ENCODE measurements at places on chromosomes 7 and 10.

- DNase-seq, result no peak
Observed at GRCh38 chr7:120709972-120710320, 148.0 kb downstream of the TSPAN12 start.

GRCh38 chr10:44369296-44369695 is 15.6 kb downstream of the CXCL12 start:
- no peak for DNase-seq

DNA sequence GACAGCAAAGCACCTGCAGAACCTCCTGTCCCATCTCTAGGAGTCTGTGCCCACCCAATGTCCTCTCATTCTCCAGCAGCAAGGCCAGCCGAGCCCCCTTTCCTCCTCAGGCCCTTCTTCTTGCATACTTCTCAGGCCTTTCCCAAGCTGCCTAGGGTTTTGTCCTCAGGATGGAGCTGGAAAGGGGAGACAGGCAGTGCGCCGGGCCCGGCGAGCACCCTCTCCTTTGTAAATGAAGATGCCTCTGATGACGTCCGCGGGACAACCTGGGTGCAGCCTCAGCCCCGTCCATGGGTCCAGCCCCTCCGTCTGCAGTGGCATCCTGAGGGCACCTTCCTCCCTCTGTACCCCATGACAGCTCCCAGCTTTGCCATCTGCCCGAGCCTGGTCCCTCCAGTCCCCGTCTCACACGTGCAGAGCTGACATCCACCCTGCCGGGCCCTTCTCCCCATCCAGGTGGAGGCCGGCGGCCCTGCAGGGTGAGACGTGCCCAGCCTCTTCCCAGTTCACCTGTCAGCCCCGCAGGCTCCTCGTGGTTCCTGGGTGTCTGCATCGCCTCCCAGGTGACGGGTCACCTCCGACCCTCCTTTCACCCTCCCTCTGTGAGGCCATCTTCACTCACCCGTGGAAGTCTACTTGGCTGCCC is 36.4 kb downstream of the JAKMIP3 start:
- no peak for DNase-seq

GRCh38 chr10:15703151-15703880 is 16.4 kb downstream of the ITGA8 start:
- DNase-seq, result no peak

DNA sequence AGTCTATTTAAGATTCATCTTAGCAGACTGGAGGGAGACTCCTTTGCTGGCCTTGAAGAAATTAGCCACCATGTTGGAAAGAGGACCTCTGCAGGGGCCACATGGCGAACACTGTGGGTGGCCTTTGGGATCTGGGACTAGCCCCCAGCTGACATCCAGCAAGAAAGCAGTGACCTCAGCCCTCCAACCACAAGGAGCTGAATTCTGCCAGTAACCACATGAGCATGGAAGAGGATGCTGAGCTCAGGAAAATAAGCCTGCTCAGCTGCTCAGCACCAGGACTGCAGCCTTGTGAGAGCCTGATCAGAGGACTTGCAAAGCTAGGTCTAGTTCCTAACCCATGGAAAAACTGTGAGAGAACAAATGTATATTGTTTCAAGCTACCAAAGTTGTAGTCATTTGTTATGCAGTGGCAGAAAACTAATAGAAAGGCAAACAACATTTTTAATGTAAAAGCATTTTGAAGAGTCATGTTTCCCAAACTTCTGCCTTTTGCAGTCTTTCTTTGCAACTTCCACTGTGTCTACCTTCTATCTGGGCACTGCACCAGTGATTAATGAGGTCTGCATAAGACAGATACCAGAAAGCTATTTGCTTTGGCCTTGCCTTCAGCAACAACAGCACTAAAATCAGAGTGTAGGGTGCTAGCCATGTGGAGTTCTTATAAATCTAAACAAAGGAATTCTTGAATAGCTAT is 183.7 kb downstream of the FGFR2 start:
- DNase-seq, result no peak

- no peak for DNase-seq
Observed at GRCh38 chr7:141220263-141220880, 146.5 kb downstream of the TMEM178B start.

- no peak for DNase-seq
Observed at GRCh38 chr10:12135631-12136030, 6.2 kb downstream of the SEC61A2 start.

GRCh38 chr7:135709508-135709907 is 18.5 kb downstream of the SLC13A4 start:
- no peak for DNase-seq

DNA sequence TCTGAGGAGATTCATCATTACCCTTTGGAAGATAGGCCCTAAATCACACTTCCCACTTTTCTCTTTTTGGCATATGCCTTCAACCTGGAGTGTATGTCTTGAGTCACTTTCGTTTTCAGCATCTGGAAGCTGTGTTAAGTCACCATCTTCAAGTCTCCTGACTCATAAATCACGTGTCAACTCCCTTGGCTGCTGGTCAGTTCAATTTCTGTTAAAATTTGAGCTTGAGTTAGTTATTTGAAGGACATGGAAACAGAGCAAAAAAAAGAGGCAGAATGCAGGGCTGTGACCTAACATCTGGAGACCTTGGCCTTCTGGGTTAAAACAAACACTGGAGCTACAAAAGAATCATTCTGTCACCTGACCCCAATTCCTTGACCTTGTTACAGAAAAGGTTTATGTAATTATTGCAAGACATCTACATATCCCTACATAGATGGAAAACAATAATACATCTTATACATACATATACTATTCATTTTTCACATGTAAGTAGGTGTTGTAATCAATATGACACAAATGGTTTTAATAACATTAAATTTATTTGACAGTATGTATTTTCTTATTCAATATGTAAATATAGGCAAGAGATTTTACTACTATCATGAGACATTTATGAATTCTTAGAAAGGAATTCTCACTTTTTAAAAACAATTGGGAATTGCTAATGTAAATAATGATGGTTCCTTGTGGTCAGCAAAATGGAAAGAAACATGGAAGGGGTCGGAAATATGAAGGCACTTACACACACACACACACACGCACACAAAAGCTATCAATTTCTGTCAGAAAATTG is 169.7 kb upstream of the PHYHIPL start:
- DNase-seq, result peak; percentile 42

GRCh38 chr10:104067525-104067924 is 18.2 kb downstream of the COL17A1 start:
- DNase-seq, result no peak

DNA sequence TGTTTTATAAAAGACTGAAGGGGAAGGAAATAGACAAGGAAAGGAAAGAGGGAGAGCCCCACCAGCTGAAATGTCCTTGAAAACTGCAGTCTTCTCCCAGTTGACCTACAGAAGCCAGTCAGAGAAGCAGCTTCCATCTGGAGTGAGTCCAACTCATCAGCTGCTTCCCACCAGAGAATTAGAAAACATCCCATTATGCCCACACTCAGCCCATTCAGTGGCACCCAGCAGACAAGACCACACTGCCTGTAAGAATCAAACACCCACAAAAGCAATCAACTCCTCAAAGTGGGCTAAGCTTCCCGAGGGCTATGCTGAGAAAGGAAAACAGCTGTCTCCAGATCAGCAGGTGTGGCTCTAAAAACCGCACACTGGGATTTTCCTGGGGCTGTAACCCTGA is 29.6 kb upstream of the TMEM213 start:
- no peak for DNase-seq

GRCh38 chr7:112152186-112152585 is 54.0 kb downstream of the DOCK4 start:
- DNase-seq, result no peak

- DNase-seq, result no peak
Observed at GRCh38 chr7:90677486-90678404, 81.6 kb downstream of the CDK14 start.

- DNase-seq, result no peak
Observed at GRCh38 chr10:62278441-62278910, 9.8 kb upstream of the RTKN2 start.

GRCh38 chr7:158683541-158683940 is 21.1 kb downstream of the NCAPG2 start:
- no peak for DNase-seq

- no peak for DNase-seq
Observed at GRCh38 chr7:102287111-102287980, 678 bp downstream of the SH2B2 start.

DNA sequence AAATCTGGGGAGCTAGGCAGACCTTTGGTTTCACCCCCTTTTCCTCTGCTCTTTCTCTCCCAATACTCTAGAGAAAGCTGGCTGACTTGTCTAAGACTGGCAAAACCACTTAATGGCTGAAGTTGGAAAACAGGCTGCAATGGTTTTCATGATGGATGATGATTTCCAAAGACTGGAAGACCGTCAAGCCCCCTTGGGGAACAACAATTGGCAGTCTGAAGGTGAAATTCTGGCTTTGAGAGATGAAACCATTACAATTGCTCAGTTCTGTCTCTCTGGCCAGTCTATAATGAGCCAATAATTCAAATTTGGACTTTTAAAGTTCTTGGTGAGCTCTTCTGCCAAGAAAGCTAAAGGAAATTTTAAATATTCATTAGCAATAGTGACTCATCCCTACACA is 680.5 kb downstream of the PARD3 start:
- DNase-seq, result no peak

DNA sequence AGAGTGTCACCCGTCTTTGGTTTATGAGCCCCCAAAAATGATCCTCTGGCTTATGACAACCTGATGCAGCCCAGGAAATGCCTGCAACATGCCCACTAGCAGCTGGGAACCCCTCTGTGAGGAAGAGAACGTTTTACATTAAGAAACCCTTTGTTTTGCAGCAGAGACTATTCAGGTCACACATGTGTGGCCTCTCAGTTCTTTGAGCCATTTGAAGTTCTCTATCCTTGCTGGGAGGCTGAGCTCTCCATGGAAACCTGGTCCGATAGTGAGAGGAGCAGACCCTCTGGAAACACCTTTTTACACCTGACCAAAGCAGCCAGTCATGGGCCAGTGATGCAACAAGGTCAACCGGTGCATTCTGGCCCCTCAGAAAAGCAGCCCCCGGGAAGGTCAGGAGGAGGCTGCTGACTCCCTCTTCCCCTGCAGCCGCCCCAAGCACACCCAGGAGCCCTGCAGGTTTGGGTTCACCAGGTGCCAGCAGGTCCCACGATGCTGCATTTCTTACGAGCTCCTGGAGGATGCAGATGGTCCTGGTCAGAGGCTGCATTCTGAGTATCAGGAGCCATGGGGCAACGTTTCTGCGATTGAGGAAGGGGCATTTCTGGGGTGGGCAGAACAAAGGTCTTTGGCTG is 134.3 kb downstream of the ZMYND11 start:
- DNase-seq, result no peak

DNA sequence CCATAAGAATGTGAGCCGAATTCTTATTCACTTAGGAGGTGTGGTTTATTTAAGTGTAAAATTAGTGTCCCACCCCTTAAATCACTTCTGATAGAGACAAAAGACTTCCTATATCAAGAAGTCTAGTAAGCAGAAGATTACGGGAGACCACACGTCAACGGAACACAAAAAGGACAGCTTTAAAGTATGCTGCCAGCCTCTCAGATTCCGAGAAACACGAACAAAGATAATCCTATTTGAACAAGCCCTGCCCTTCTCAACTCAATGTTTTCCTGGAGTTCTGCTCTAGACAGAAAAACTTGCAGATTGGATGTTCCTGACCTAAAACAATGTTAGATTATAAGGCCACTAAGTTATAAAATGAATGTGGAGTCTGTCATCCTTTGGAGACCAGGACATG is 4.9 kb upstream of the MCU start:
- no peak for DNase-seq

GRCh38 chr7:81822811-81823210 is 53.0 kb upstream of the HGF start:
- no peak for DNase-seq

- DNase-seq, result no peak
Observed at GRCh38 chr10:102963756-102964025, 45.6 kb downstream of the CNNM2 start.

GRCh38 chr10:132974886-132975830 is 32.8 kb upstream of the CFAP46 start:
- DNase-seq, result no peak

- DNase-seq, result no peak
Observed at GRCh38 chr10:2380218-2380617, 642.9 kb upstream of the ADARB2 start.

GRCh38 chr7:89336121-89336520 is 540.6 kb upstream of the TEX47 start:
- no peak for DNase-seq

DNA sequence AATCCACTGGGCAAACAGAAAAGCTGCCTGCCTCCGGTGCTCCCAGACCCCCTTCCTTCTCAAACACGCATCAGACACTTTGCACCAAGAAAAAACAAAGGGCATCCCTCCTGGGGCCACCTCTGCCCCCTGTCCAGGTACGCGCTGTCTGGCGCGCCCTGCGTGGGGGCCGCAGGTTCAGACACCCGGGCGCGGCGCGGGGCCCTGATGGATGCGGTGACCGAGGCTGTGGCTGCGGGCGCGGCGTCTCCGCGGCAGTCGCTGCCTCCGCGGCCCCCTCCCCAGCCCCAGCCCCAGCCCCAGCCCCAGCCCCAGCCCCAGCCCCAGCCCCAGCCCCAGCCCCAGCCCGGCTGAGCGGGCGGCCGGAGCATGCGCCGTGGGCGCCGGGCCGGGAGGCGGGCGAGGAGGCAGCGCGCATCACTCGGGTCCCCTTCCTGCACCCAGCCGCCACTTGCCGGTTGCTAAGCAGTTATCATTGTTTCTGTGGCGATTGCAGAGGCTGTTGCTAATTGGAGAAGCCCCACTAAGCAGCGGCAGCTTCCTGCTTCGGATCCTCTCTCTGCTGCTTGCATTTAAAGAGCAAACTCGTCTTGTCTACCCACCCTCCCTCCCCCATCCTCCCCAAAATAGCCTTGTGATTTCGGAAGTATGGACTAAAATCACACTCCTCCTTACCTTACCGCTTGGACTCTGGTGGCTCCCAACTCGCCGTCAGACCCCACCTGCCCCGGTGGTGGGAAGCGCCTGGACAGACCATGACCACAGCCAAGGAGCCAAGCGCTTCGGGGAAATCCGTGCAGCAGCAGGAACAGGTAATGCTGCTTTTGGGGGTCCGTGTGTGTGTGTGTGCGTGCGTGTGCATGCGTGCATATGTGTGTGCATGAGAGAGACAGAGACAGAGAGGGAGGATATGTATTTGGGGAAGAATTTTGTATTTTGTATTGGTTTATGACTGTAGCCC is 252.8 kb downstream of the DPP6 start:
- no peak for DNase-seq

DNA sequence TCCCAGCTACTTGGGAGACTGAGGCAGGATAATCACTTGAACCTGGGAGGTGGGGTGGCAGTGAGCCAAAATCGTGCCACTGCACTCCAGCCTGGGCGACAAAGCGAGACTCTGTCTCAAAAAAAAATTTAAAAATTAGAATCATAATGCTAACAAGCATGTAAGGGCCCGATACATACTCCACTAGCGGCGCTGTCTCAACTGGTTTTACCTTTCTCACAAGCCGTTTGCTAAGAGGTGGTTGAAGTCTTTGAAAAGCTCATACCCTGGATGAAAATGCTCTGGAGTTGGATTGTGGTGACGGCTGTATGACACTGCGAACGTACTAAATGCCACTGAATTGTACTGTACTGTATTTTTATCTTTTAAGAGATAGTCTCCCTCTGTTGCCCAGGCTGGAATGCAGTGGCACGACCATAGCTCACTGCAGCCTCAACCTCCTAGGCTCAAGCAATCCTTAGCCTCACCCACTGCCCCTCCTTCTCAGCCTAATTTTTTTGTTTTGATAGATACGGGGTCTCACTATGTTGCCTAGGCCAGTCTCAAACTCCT is 29.9 kb downstream of the SPOCK2 start:
- DNase-seq, result no peak

Measured in femur (tissue), 1 donor.